T-helper 17 cell (primary cell): ENCODE measurements at places on chromosomes 5 and 9.

DNA sequence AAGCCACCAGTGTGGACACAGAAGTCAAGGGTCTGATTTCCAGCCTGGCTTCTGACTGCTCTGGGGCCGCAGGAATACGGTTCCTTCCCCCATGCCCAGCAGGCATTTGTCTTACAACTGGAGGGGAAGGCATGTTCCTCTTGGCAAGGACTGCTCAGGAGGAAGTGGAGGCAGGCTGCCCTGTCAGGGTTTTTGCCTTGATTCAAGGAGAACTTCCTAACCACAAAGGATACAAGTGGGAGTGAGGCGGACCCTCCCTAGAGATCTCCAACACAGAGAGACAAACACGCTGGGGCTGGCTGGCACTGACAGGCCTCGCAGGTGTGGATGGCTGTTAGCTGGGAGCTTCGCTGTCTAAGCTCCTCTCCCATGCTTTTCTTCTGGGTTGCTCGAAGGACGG lies 19.1 kb downstream of the TGFBI start:
- DNase-seq = no peak

DNA sequence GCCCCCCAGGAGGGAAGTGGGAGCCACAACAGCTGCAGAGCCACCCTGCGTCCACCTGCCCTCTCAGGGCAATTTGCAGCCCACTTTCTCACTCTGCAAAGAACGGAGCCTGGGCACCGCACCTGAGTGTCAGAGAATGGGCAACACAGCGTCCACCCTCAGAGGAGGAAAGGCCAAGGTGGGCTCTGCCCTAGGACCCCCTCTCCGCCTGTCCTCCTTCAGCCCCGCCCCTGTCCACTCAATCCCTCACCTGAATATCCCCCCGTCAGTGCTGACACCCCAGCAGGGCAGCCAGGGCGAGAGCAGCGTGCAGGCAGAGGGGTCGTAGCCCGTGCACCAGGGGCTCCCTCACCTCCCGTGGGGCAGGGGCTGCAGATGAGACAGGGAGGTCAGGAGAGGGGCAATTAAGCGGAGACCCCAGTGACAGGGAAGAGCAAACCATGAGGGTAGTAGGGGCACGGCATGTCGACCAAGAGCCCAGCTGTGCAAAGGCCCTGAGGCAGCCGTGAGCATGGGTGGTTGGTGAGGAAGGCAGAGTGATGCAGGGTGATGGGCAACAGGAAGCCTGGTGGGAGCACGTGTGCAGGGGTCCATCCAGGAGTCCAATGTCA lies 140.3 kb downstream of the OLFM1 start:
- DNase-seq = no peak

- DNase-seq = no peak
These were observed 80.6 kb downstream of the FEM1C start for GRCh38 chr5:115463983-115464382.

DNA sequence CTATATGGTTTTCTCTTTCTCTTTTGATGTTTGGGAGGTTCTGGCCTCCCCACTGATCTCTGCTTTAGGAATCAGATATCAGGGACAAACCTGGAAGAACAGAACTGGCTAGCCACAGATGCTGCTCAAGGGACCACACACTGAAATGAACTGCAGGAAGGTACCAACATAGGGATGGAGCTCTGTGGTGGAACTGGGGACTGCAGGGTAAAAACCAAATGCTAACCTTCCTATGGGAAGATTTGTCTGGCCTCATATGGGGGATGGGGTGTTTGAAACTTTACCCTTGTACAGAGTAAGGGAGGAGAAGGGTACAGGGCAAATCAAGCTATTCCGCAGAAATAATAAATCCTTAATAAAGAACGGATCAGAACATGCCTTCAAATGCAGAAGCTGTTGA lies 49.4 kb downstream of the ELOVL7 start:
- DNase-seq = no peak

DNA sequence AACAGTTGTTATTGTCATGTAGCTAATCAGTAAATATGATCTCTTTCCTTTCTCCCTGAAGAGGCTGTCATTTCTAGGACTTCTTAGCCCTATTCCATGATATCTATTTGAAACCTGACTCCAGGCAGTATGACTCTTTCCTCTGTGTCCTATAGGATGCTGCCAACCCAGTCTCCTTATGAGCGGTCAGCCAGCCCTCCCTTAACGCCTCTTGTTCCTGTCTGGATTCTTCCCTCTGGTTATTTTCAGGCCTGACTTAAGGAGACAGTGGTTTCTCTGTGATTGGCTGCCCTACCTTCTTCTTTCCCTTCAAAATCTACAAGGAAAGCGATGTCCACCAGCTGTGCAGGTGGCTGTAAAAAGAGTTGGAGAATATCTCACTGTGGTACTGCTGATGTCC lies 19.4 kb upstream of the C5orf63 start:
- DNase-seq = no peak

DNA sequence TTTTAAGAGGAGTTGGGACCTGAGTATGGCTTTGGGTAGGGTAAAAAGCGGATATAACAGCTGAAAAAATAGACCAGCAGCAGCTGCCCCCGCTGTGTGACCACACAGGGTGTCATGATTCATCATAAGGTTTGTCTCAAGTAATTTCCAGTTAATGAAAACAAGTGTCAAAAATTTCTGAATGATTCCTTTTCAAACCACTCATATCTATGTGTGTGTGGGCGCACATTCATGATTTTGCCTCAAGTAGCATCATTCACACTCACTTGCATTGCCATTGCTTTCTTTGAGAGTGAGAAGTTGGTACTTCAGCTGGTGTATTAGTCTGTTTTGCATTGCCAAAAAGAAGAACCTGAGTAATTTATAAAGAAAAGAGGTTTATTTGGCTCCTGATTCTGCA lies 12.1 kb upstream of the TNFAIP8 start:
- no peak for DNase-seq

DNA sequence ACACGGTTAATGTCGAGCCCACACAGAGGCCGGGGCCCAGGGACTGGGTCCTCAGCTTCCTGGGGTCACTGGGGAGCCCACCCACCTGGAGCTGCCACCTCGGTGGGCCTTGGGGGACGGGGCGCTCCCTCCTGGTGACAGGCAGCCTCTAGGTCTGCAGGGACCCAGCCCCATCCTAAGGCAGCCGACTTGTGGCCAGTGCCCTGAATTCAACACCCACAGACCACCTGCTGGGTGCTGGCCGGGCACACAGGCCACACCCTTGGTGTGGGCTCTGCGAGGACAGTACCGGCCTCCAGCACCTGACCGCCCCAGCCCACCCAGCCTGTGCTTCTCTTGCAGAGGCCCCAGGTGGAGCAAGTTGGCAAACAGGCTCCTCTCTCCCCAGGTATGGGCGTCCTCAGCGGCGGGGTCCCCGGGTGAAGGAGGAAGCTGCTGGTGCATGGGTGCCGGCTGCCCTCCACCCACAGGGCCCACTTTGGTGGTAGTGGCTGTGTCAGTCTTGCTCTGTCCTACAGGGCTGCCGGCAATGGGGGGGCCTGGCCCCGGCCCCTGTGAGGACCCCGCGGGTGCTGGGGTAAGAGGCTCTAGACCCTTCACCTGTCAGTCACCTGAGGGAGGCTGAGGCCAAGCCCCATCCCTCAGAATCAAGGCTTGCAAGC lies 8.3 kb downstream of the ENTPD8 start:
- DNase-seq = no peak

DNA sequence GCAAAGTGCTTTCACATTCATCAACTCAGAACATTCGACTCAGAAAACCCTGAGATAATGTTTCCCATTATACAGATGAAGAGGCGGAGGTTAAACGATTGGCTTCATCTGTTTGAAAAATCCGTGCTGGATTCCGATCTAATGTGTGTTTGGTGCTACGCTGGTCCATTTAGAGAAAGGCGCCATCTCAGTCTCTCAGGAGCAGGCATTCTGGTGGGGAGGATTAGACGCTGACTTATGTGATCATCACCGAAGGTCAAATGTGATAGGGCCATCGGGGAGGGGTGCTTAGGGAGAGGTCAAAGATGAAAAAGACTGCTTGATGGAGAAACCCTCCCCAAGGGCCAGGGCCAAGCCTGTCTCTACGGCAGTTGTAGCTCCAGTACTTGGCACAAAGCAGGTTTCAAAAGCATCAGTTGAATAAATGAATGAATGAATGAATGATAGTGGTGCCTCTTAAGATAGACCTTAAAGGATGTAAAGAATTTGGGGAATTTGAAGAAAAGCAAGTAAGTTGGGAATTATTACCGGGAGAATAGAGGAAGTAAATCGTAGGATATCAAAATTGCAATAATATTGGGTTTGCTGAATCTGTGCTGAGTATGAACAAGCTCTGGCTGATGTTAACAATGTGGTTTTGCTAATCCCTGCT lies 160.6 kb upstream of the SHB start:
- no peak for DNase-seq

- DNase-seq = no peak
These were observed 14.6 kb upstream of the PRR16 start for GRCh38 chr5:120449501-120449900.

- no peak for DNase-seq
These were observed 163.7 kb downstream of the DAB2IP start for GRCh38 chr9:121815084-121815483.

DNA sequence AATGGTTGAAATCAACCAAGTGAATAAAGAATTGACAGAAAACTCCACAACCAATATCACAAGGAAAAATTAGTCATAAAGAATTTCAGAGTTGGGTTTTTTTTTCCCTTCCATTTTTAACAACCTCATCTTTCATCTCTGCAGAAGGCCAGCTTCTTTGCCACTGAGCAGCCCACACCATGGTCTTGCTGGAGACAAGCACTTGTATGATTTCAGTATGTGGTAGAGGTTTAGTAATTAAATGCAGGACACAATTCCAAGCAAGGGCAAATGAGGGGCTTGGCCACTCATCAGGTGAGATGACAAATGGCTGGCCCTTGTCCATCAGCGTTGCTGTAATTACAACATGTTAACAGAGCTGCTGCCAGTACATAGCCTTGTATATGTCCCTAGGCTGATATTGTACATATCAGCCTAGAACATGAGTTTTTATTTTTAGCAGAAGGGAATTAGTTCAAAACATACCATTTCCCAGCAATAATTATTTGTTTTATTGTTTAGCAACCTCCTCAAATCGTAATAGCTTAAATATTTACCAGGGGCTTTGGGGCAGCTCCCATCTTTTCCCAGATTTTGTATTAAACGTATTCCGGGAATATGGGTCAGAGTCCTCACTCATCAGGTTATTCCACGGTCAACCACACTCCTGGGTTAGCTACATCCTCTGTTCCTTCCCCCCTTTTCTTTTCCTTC lies 5.0 kb upstream of the C9 start:
- no peak for DNase-seq

- DNase-seq = no peak
These were observed 92.6 kb downstream of the GTF3C4 start for GRCh38 chr9:132762896-132763295.

GRCh38 chr5:83440826-83441225 lies 30.7 kb upstream of the VCAN start:
- DNase-seq = no peak

GRCh38 chr9:84190411-84190810 lies 150.1 kb downstream of the SLC28A3 start:
- DNase-seq = no peak

GRCh38 chr9:112439171-112439570 lies 47.5 kb upstream of the KIAA1958 start:
- DNase-seq = no peak

GRCh38 chr9:76588316-76588715 lies 129.3 kb downstream of the GCNT1 start:
- DNase-seq = no peak

DNA sequence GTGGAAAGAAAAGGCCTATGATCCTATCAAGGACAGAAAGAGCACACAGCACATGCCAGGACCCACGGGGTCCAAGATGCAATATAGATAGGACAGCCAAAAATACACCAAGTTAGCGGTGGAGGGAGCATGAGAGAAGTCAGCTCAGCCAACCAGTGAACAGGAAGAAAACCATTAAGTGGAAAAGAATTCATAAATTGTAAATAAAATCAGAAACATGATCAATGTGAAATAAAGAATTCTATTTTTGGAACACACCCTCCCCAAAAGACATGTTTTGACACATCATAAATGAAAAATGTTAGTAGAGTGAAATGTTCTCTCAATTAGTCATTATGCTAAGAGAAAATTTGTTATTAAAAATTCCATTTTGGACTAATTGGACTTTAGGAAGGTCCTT lies 35.6 kb downstream of the ATPSCKMT start:
- DNase-seq = no peak
